Stimulated activated CD4-positive, alpha-beta T cell treated with anti-CD3 and anti-CD28 coated beads, TNF-alpha, amount 100 ng/mL, for 1 hour (primary cell): ENCODE measurements at places on chromosomes 2 and 18.

- DNase-seq = no peak
Observed at GRCh38 chr2:216856406-216857065, 3.3 kb downstream of the TNP1 start.

DNA sequence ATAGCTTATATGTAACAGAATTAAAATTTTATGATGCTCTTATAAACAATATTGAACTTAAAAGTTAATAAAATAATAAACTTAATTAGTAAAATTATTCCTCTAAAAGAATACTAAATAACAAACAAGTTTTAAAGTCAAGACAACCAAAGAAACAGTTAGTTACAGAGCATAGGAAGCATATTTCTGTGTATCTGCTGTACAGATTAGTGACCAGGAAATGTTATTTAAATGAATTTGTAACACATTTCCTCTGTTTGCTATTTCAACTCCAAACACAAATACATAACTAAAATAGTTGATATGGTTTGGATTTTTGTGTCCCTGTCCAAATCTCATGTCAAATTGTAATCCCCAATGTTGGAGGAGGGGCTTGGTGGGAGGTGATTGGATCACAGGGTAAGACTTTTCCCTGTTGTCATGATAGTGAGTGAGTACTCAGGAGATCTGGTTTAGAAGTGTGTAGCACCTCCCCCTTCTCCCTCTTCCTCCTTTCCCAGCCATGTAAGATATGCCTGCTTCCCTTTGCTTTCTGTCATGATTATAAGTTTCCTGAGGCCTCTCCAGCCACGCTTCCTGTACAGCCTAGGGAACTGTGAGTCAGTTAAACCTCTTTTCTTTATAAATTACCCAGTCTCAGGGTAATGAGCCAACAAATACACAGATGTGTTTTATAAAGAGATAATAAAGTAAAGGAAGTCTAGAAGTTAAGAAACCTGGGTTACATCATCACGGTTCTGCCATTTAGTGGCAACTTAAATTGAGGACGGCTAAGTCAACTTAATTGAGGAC is 51.8 kb downstream of the ROCK2 start:
- DNase-seq = no peak

DNA sequence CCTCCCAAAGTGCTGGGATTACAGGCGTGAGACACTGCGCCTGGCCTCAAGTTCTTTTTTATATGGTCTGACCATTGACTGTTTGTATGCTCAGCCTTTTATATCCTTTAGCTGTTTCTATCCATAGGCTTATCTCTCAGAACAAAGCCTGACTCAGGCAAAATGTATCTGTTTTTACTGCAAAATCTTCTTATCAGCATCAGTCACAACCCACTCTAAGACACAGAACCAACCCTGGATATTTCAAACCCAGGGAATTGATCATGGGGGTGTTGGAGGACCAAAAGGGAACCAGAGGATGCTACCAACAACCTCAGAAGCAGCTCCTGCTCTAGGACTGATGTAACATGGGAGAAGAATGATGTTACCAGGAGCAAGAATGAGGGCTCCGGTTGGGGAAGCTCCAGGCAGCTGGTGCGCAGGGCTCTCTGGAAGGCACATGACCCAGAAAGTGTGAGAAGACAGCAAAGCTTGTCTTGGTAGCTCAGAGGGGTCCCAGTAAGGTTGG is 75.3 kb upstream of the NCK2 start:
- DNase-seq = no peak

DNA sequence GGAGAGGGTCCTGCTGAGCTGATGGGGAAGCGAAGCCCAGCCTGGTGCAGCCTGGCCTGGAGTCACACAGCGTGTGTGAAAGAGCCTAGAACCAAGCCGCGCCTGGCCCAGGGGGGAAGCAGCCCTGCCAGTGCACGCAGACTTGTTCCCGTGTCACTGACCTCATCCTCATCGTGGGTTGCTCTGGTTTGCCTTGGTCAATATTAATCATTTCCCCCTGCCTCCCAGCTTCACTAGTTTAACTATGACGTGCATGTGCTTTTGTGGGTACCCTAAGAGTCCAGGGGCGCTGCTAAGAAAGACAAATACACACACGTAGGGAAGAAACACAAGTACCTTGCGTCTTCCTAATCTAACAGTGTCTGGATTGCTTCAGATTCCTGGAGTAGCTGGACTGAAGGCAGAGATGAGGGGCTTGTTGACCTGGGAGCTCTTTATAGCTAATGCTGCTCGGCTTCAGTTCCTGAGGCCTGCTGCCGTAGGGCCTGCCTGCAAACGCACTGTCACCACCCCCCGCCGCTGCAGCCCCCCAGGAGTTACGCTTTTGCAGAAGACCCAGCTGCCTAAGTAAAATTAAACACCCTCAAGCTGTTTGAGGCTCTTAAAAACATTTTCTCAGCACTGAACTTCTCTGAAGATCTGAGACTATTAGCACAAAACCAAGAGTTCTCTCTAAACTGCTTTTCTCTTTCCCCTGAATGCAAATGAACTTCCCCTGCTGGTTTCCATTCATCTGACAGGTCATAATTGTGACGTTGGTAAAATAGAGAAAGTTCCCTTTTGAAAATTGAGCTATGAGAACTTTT is 159.2 kb downstream of the FAM210A start:
- DNase-seq = no peak

DNA sequence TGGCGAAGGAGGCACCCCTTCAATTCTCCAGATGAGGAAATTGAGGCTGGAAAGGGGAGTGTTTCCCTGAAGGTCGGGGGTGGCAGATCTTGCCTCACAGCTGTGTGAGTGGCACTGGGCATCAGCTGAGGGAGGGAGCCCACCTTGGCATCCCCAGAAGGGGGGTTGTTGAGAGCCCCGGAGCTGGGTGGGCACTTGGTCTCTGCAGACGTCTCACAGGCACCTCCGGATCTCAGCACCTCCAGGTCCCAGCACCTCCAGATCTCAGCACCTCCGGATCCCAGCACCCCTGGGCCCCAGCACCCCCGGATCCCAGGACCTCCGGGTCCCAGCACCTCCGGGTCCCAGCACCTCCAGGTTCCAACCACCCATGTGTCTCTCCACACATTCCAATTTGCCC is 137.9 kb downstream of the NFATC1 start:
- no peak for DNase-seq

DNA sequence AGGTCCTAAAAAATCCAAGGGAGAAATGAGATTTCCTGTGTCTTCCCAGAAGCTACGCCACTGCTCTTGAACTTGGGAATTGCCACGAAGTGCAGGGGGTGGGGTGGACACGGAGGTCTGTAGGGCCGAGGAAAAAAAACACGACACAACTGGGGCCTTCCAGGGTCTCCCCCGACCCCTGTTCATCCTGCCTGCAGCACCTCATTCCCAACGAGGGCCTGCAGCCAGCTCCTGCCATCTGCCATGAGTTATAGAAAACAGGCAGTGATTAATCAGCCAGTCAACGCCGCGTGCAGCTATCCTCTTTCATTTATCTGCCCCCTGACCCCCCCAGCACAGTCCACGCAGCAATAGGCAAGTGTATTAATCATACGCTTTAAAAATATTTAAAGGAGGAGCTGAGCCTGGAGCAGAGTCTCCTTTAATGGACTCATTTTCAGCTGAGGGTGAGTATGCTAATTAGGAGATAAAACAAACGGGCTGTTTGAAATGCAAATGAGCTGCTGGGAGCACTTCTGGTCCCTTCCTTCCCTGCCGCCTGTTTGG is 209.9 kb downstream of the TFCP2L1 start:
- DNase-seq = no peak

DNA sequence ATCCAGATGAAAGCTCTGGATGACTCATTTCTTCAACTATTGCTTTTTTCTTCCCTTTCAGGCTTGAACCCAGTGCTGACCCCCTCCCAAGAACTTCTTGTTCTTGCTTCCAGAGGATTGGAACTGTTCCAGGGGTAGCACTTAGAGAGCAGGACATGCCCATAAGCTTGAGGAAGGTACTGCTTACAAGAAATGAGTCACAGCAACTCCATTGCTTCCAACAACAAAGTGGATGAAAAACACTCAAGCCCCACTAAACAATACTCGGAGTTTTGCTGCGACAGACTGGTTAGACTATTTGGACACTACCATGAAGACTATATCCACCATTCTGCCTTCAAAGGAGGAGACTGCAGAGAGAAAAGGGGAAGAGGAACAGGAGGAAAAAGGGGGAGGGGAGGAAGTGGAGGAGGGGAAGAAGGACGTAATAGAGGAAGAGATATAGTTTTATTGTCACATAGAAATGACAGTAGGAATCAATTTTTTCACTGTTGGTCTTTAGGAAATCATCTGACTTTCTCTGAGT is 1.6 kb upstream of the EPC2 start:
- DNase-seq = no peak

- DNase-seq = no peak
Observed at GRCh38 chr2:183243758-183244157, 119.5 kb downstream of the NUP35 start.

- no peak for DNase-seq
Observed at GRCh38 chr2:144403933-144404332, 116.0 kb downstream of the ZEB2 start.

- DNase-seq = no peak
Observed at GRCh38 chr18:396251-396555, 104.3 kb downstream of the COLEC12 start.

DNA sequence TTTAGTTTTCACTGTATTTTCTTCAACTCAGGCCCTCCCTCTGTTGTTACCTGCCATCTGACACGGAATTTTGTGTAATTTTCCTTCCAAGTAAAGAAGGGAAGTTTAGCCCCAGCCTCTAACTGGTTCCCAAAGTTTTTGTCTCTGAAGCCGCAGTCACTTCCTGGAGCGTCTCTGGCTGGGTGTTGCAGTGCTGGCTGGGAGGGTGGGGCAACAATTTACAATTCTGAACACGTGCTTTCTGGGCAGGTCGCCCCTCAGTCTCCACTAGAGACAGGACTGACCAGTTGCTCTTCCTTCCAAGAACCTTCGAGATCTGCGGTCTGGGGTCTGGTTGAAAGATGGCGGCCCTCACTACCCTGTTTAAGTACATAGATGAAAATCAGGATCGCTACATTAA is 3.5 kb downstream of the CNDP2 start:
- DNase-seq = no peak

- no peak for DNase-seq
Observed at GRCh38 chr2:120344976-120345581, 857 bp upstream of the INHBB start.

DNA sequence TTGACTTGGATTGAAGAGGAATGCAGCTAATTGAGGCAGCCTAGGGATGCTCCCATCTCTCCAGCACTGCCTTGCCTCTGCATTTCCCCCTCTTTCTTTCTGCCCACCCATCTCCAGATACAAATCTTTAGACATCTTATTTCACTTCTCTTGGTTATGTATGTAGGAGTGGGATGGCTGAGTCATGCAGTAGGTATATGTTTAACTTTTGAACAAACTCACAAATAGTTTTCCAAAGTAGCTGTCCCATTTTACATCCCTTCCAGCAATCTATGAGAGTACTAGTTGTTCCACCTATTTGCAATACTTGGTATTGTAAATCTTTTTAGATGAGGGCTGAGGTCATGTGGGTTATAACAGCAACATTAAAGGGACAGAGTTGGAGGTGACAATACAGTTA is 329.9 kb downstream of the DYSF start:
- DNase-seq = no peak

DNA sequence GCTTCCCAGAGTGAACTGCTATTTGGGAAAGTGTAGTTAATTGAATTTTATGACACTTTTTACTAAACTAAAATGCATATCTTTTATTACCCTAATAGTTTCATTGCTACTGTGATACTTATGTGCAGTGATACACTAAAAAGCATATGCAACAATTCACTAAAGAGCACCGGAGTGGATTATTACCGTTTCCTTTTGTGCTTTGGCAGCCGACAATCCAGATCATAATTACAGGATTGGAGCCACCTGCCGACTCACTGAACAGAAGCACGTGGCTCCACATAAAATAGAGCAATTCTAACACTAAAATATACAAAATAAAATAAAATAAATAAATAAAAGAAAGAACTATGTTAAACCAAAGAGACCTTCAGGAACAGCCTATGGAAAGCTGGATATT is 583.4 kb downstream of the NRXN1 start:
- DNase-seq = no peak
